ENCODE measurements at places on chromosomes 7 and 10. TPM values are rescaled to one million over a fixed set of nuclear protein-coding genes. Genes with fewer than 3 reads are reported as not detected.

ITIH2 gene
- not detected for total RNA-seq

SH2D4B gene
- 0.11 TPM for total RNA-seq

TAS2R3 gene
- total RNA-seq: 4.6 TPM

TOMM7 gene
- total RNA-seq: 780 TPM

DYDC2 gene
- total RNA-seq: not detected

ORC5 gene
- 23.3 TPM for total RNA-seq

GRCh38 chr7:24741679-24742505, 15.4 kb downstream of the GSDME start:
- peaks cover 19% of the 10 kb centered on the region for H3K27me3 ChIP-seq
- no peak overlapping the region for H3K27ac ChIP-seq
- DNase-seq: no peak
- no peaks in the 10 kb centered on the region for H3K4me1 ChIP-seq
- no peak overlapping the region for H3K4me3 ChIP-seq
- H3K36me3 ChIP-seq: no peaks in the 10 kb centered on the region

- no peak overlapping the region for H3K4me3 ChIP-seq
- peaks cover 7% of the 10 kb centered on the region for H3K27me3 ChIP-seq
- no peak for DNase-seq
- H3K27ac ChIP-seq: no peak overlapping the region
- no peaks in the 10 kb centered on the region for H3K36me3 ChIP-seq
Measured at GRCh38 chr10:121426307-121426706, 171.9 kb downstream of the FGFR2 start.

- peaks cover 4% of the 10 kb centered on the region for H3K27me3 ChIP-seq
- no peak overlapping the region for H3K27ac ChIP-seq
- H3K4me3 ChIP-seq: no peak overlapping the region
Measured at GRCh38 chr10:3238115-3238871, 65.7 kb upstream of the PITRM1 start.

DNA sequence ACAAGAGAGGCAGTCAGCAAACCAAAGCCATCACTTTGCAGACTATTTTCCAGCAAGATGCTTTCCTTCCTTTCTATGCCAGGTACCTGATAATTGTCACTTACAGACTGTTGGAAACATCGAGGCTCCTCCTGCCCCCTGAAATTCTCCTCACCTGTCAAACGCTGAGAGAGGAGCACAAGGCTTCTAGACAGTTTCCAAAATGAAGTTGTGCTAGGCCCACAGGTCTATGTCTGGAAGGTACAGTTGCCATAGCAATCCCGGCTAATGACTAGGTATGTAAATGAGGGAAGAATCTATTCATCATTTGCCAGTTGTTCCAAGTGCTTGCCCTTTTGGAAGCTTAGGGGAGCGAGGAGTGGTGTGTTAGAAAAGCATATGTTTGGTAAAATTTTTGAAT, 334.4 kb downstream of the CALN1 start:
- H3K27me3 ChIP-seq: no peaks in the 10 kb centered on the region
- no peak for DNase-seq
- H3K4me3 ChIP-seq: no peak overlapping the region
- H3K4me1 ChIP-seq: peaks cover 4% of the 10 kb centered on the region

DNA sequence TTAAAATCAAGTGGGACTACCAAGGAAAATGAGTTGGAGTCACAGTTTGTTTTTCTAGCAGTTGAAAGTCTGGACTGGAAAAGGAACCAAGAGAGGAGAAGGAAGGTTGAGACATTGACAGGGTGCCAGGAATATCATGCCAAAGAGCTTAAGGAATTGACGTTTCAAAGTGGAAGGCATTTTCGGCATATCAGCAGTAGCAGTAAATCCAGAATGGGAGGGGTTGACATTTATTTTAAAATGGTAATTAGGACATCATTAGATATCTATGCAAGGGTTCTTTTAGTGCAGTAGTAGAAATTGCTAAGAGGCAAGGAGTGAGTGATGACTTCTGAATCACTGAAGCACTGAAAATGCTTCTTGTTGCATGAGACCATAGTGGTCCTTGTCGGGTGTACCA, 335.9 kb upstream of the PLXDC2 start:
- no peaks in the 10 kb centered on the region for H3K4me1 ChIP-seq
- H3K27ac ChIP-seq: no peak overlapping the region
- no peaks in the 10 kb centered on the region for H3K36me3 ChIP-seq
- no peaks in the 10 kb centered on the region for H3K27me3 ChIP-seq
- H3K4me3 ChIP-seq: no peak overlapping the region
- no peak for DNase-seq

DNA sequence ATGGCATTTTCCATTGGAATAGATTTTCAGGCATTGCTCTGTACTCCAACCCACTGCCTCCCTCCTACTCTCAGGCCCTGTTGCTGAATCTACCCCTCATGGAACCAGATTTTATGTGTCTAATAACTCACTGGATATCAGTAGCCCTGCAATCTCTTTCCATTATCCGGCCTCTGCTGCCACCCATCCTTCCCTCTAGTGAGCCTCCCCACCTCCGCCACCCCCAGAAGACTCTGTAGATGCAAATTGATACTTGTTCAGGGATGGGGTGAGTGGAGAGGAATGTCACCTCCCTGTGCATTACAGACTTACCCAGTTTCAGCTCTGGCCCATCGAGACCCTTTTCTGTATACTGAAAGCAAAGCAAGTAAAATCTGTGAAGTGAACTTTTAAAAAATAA, 52.3 kb upstream of the PHYHIPL start:
- H3K4me3 ChIP-seq: no peak overlapping the region
- H3K27ac ChIP-seq: no peak overlapping the region
- peaks cover 2% of the 10 kb centered on the region for H3K27me3 ChIP-seq
- H3K4me1 ChIP-seq: no peaks in the 10 kb centered on the region

GRCh38 chr10:43825421-43825820, 176.7 kb upstream of the ZNF32 start:
- no peak overlapping the region for H3K27ac ChIP-seq
- H3K4me3 ChIP-seq: no peak overlapping the region
- peaks cover 5% of the 10 kb centered on the region for H3K4me1 ChIP-seq
- no peak for DNase-seq

GRCh38 chr10:3452683-3453361, 280.2 kb upstream of the PITRM1 start:
- H3K4me3 ChIP-seq: no peak overlapping the region
- H3K4me1 ChIP-seq: no peaks in the 10 kb centered on the region
- peaks cover 9% of the 10 kb centered on the region for H3K27me3 ChIP-seq
- H3K36me3 ChIP-seq: no peaks in the 10 kb centered on the region
- no peak for DNase-seq

- H3K4me1 ChIP-seq: peaks cover 74% of the 10 kb centered on the region
- peak overlapping the region; percentile 90 for H3K27ac ChIP-seq
- peaks cover 5% of the 10 kb centered on the region for H3K36me3 ChIP-seq
- H3K27me3 ChIP-seq: no peaks in the 10 kb centered on the region
- peak overlapping the region; percentile 53 for H3K4me3 ChIP-seq
Measured at GRCh38 chr7:105677817-105678573, 96.7 kb upstream of the EFCAB10 start.

DNA sequence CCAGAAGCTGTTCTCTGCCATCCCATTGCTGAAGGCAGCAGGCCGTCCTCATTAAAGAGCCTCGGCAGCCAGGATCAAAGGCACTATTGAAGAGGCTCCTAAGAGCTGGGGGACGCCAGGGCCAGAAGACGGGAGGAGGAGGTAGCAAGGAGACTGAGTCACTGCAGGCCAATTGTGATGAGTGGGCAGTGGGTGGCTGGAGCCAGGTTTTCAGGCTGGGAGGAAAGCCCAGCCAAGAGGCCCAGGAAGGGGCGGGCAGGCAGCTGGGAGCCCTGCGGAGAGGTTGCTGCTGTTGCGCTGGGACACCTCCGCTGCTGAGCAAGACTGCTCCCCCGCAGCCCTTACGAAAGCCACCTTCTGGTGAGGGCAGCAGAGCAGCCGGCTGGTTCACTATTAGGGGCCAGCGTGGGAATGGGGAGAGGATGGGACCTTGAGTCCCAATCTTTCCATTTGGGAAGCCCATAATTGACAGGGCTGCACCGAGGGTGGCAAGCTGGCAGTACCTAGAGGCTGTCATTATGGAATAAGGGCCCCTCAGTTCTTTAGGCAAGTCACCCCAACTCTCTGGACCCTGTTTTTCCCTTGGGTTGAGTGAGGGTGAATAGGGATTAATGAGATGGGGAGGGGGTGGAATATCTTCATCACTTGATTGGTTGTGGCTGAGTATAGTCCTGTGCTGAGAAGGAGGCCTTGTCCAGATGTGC, 48.4 kb downstream of the UNC5B start:
- DNase-seq: no peak
- H3K36me3 ChIP-seq: no peaks in the 10 kb centered on the region
- no peak overlapping the region for H3K27ac ChIP-seq
- H3K4me3 ChIP-seq: no peak overlapping the region

DNA sequence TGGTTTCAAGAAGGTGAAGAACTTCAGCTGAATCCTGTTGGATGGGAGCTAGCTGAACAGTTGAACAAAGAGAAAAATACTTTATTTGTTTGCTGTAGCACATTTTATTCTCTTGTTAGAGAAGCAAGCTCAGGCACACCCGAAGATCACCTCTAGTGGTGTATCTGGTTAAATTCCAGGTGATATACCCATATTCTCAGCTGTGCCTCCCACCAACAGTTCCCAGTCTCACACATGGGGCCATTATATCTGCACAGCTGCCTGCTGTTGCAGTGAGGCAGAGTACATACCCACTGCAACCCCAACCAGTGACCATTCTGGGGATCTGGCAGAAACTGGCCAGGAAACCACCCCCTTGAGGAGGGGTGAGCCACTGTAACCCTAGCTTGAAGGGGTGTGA, 9.2 kb downstream of the BTAF1 start:
- H3K4me1 ChIP-seq: peaks cover 60% of the 10 kb centered on the region
- H3K36me3 ChIP-seq: peaks cover 12% of the 10 kb centered on the region
- DNase-seq: no peak
- no peak overlapping the region for H3K27ac ChIP-seq
- no peaks in the 10 kb centered on the region for H3K27me3 ChIP-seq

DNA sequence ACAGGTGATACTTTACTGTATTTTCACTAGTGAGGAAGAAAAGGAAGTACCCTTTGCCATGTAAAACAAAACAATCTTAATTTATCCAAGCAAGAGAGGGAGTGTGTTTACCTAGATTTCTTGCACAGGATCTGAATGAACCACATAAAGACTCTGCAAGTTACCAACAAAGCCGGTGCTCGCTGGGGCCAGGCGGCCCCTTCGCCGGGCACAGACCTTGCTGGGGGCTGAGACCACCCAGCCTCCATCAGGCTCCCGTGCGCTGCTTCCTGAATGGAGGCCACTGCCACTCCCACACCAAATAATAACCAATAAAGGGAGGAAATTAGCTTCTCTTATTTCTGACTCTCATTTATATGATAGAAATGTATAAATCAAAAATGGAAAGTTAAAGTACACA, 625.0 kb upstream of the ADARB2 start:
- no peaks in the 10 kb centered on the region for H3K36me3 ChIP-seq
- H3K4me3 ChIP-seq: no peak overlapping the region
- peaks cover 15% of the 10 kb centered on the region for H3K27me3 ChIP-seq

- peaks cover 9% of the 10 kb centered on the region for H3K27me3 ChIP-seq
- no peak for DNase-seq
- H3K36me3 ChIP-seq: no peaks in the 10 kb centered on the region
- H3K4me1 ChIP-seq: peaks cover 24% of the 10 kb centered on the region
Measured at GRCh38 chr10:80141696-80142460, 9.3 kb downstream of the PLAC9 start.

GRCh38 chr7:91787931-91788330, 92.6 kb downstream of the MTERF1 start:
- H3K4me1 ChIP-seq: no peaks in the 10 kb centered on the region
- H3K4me3 ChIP-seq: no peak overlapping the region
- no peak overlapping the region for H3K27ac ChIP-seq
- peaks cover 4% of the 10 kb centered on the region for H3K27me3 ChIP-seq
- H3K36me3 ChIP-seq: peaks cover 4% of the 10 kb centered on the region

DNA sequence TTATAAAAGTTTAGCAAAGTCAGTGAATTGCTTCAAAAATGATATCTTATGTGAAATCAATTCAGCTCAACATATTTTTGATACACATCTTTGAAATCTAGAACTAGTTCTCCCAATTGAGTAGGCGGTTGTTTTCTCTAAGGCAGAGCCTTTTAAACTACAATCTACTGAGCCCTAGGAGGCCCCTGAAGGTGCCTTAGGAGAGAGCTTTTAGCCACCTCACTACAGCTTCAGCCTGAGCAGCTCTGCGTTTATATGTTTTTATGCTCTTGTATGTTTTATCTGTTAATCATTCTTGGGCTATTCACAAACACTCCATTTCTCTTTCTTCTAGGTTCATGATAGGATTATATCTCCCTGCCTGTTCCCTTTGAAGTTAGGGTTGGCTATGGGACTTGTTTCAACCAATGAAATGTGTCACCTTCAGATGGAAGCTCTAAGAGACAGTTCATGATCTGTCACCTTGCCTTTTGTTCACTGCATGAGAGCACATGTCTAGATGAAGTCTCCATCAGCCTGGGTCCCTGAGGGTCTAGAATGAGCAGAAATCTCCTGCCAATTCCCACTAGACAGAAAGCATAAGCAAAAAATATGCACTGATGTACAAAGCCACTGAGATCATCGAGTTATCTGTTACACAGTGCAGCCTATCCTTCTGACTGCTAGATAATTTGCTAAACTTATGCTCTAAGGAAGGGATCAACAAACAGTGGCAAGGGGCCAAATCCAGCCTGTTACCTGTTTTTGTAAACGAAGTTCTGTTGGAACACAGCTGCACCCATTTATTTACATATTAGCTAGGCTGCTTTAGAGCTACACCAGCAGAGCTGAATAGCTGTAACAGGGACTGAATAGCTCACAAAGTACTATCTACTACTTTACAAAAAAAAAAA, 128.5 kb upstream of the CDK1 start:
- peaks cover 4% of the 10 kb centered on the region for H3K4me1 ChIP-seq
- no peaks in the 10 kb centered on the region for H3K27me3 ChIP-seq
- no peak overlapping the region for H3K4me3 ChIP-seq
- peak overlapping the region; percentile 21 for H3K27ac ChIP-seq
- no peaks in the 10 kb centered on the region for H3K36me3 ChIP-seq

DNA sequence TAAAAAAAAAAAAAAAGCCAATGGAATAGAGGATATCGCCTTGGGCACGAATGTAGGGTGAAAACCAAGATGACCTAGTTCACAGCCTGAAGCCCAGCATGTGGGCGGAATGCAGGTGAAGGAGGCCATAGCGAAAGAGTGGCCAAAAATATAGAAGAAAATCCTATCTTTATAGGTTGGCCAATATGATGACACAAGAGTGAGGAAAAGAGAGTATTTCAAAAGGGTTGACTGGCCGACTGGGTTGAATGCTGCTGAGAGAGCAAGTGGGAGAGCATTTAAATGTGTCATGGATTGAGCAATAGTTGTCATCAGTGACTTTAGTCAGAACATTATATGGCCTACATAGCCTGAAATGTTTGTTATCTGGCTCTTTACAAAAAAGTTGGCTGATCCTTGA, 17.2 kb upstream of the GLI3 start:
- DNase-seq: no peak
- H3K27ac ChIP-seq: no peak overlapping the region
- peaks cover 2% of the 10 kb centered on the region for H3K27me3 ChIP-seq
- H3K4me1 ChIP-seq: no peaks in the 10 kb centered on the region

DNA sequence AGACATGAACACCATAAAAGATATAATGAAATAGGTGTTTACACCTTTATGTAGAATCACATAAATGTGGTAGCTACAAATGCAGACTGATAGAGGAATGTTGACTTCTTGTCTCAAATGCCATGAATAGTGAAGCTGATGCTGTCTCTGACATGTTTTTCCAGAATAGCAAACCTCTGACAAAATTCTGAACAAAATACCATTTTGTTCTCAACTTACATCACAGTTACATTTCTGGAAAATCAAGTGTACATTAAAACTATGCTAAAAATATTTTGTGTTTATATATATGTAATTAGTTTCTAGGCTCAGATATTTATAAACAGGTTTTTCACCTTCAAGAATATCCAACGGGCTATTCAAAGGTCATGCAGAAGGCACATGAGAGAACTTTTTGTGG, 16.8 kb upstream of the PTPN12 start:
- no peak for DNase-seq
- H3K27me3 ChIP-seq: peaks cover 4% of the 10 kb centered on the region
- no peaks in the 10 kb centered on the region for H3K4me1 ChIP-seq
- H3K4me3 ChIP-seq: no peak overlapping the region
- H3K36me3 ChIP-seq: no peaks in the 10 kb centered on the region
- H3K27ac ChIP-seq: no peak overlapping the region
